ENCODE measurements at places on chromosomes 7 and 10.

- DNase-seq: no peak
These were observed 30.7 kb downstream of the CUL2 start for GRCh38 chr10:35059481-35059880.

GRCh38 chr7:115224922-115225321 is 303.0 kb downstream of the MDFIC start:
- no peak for DNase-seq

DNA sequence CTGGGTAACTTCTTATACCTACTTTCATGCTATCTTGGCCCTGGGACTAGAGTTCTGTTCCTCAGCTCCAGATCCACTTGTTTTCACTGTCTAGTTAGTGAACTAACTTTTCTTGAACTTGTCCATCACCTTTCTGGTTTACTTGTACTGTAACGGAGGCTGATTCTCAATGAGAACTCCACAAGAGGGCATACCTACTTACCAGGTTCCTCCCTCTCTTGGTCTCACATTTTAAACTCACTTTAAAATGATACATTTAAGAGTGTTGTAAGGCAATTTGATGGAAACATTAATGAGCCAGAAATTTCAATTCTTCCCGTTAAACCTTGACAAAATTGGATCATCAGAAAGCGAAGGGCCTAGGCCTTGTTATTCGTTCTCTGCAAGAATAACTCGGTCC is 111.6 kb downstream of the MAGI2 start:
- DNase-seq: no peak

GRCh38 chr7:75809396-75809795 is 4.2 kb downstream of the CCL24 start:
- DNase-seq: no peak

GRCh38 chr10:130871406-130871805 is 440.1 kb downstream of the TCERG1L start:
- no peak for DNase-seq

DNA sequence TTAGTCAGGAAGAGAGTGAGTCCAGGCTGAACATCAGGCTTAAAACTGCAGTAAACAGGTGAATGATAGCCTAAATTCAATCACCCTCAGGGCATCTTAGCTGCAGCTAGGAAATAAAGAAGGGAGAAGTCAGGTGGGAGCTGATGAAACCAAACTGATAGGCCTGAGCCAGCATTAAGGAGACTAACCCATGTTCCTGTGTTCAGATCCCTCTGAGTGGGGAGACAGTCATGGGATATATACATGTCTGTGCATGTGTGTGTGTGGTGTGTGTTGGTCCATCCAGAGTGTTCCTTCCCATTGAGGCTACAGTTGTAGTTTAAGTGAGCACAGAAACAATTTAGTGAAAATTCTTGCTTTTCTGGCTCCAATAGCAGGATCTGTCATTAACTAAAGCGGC is 480.9 kb downstream of the PHTF2 start:
- DNase-seq: no peak

DNA sequence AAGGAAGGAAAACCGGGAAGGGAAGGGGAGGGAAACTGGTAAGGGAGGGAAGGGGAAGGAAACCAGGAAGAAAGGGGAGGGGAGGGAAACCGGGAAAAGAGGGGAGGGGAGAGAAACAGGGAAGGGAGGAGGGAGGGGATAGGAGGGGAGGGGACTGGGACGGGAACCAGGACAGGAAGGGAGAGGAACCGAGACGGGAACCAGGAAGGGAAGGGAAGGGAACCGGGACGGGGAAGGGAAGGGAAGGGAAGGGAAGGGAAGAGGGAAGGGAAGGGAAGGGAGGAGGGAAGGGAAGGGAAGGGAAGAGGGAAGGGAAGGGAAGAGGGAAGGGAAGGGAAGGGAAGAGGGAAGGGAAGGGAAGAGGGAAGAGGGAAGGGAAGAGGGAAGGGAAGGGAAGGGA is 13.6 kb downstream of the C10orf67 start:
- DNase-seq: no peak

- DNase-seq: no peak
These were observed 136.3 kb downstream of the DNAJB6 start for GRCh38 chr7:157473051-157473569.

DNA sequence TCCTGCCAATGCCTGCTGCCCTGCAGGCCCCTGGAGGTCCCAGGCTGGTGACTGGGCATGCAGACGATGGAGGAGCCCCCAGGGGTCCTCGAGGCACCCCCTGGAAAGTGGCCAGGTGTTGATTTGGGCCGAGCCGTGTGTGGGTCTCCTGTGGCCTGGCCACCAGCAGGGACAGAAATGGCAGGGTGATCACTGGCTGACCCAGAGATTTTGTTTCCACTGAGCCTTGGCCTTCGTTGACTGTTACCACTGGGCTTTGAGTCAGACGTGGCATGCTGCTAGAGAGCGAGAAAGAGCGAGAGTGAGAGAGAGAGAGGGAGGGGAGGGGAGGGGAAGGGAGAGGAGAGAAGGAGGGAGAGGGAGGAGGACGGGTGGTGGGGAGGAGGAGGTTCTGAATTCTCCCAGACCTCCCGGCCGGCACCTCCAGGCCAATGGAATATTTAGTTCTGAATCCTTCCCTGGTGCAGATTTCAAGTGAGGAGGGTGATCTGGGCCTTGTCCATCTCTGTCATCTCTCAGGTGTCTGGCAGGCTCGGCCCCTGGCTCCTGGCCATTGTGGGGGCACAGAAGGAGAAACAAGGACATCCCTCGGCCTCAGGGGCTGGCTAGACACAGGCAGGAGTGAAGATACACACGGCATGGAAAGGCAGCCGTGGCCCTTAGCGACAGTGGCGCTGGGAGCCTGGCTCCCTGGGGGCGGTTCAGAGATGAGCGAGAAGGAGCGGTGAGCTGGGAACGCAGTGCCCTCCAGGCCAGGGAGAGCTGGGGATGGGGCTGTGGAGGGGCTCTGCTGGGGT is 58.2 kb downstream of the GLRX3 start:
- no peak for DNase-seq

DNA sequence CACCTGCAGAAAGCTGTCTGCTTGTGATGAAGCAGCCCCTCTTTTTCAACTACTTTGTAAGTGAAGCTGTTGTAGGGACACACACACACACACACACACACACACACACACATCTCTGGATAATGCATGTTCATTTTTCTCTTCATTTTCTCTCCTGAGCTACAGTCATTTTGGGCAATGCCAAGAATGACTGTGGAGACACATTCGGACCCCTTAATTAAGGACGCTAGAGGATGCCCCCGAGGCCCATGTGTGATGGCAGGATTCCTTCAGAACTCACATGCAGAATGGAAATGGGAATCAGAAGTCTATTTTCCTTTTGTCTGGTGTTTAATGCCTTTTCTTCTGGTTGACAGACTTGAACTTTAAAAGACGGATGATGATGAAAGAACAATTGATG is 56.6 kb downstream of the CLRN3 start:
- DNase-seq: no peak
